ENCODE measurements at places on chromosomes 7 and 10. TPM values are rescaled to one million over a fixed set of nuclear protein-coding genes. Genes with fewer than 3 reads are reported as not detected.

The BHLHA15 gene
- not detected for total RNA-seq

The SORBS1 gene
- total RNA-seq = 557 TPM

The TSPAN33 gene
- total RNA-seq = 7.7 TPM

The BRAF gene
- total RNA-seq = 37.1 TPM

Measured in subcutaneous adipose tissue (tissue), 4 donors.